ENCODE measurements at places on chromosomes 3 and 15.
A peak's percentile ranks its signal among the peaks of the same experiment; 100 is the strongest.

- no peak within 1 kb of the TSS for H3K27ac ChIP-seq
- no peaks in the 10 kb centered on the region for H3K27me3 ChIP-seq
- H3K4me3 ChIP-seq: peak within 1 kb of the TSS; percentile 55
- no peaks in the 10 kb centered on the region for H3K36me3 ChIP-seq
Measured at GRCh38 chr3:133038089-133038730, at the start of gene TMEM108. Gene TMEM108, plus strand, starts transcription at chr3:133038391.

DNA sequence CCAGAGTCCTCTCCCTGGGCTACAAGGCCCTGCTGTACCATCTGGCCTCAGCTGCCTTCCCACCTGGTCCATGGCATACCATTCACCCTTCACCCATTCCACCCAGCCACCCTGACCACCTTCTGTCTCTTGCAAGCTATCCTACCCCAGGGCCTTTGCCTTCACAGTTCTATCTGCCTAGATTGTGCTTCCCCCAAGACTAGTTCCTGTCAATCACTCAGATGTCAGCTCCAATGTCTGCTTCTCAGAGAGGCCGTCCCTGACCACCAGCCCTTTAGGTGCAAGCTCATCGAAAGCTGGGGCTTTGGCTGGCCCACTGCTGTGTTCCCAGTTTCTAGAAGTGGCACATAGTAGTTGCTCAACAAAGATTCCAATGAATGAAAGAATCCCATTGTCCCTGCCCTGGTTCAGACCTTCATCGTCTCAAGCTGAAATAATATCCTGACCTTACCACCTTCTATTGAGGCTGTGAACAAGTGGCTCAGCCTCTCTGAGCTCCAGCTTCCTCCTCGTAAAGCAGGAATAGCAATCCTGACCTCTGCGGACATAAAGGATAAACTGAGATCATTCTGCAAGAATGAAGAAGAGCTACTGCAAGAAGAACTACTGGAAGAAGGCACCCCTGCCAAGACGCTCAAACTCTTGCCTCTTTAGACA, 15.8 kb downstream of the EFCAB12 start:
- no peak overlapping the region for H3K27ac ChIP-seq
- H3K4me1 ChIP-seq: no peaks in the 10 kb centered on the region
- H3K36me3 ChIP-seq: no peaks in the 10 kb centered on the region
- DNase-seq: no peak
- H3K27me3 ChIP-seq: no peaks in the 10 kb centered on the region

GRCh38 chr3:140726066-140726465, 48.2 kb downstream of the TRIM42 start:
- no peaks in the 10 kb centered on the region for H3K27me3 ChIP-seq
- H3K36me3 ChIP-seq: no peaks in the 10 kb centered on the region
- H3K4me1 ChIP-seq: peaks cover 2% of the 10 kb centered on the region

DNA sequence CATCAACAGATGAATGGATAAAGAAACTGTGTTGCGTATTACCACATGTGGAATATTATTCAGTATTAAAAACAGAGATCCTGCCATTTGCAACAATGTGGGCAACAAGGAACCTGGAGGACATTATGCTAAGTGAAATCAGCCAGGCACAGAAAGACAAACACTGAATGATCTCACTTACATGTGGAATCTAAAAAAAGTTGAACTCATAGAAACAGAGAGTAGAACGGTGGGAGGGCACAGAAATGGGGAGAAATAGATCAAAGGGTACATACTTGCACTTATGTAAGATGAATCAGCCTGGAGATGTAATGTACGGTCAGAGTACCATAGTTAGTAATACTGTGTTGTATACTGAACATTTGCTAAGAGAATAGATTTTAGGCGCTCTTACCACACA, 29.8 kb upstream of the MUC13 start:
- no peak overlapping the region for H3K27ac ChIP-seq
- H3K36me3 ChIP-seq: no peaks in the 10 kb centered on the region
- no peak for DNase-seq
- no peaks in the 10 kb centered on the region for H3K27me3 ChIP-seq

GRCh38 chr15:31102374-31103342, 1.1 kb upstream of the TRPM1 start:
- H3K27me3 ChIP-seq: no peaks in the 10 kb centered on the region
- H3K4me3 ChIP-seq: no peak overlapping the region
- no peaks in the 10 kb centered on the region for H3K36me3 ChIP-seq
- peaks cover 10% of the 10 kb centered on the region for H3K4me1 ChIP-seq

GRCh38 chr15:66070220-66070934, 183.2 kb downstream of the MEGF11 start:
- no peak overlapping the region for H3K4me3 ChIP-seq
- H3K36me3 ChIP-seq: no peaks in the 10 kb centered on the region
- H3K27ac ChIP-seq: no peak overlapping the region
- DNase-seq: no peak
- no peaks in the 10 kb centered on the region for H3K27me3 ChIP-seq

GRCh38 chr3:15940641-15941040, 142.9 kb upstream of the ANKRD28 start:
- no peak for DNase-seq
- H3K4me1 ChIP-seq: no peaks in the 10 kb centered on the region
- no peak overlapping the region for H3K27ac ChIP-seq
- no peaks in the 10 kb centered on the region for H3K27me3 ChIP-seq
- H3K36me3 ChIP-seq: no peaks in the 10 kb centered on the region
- no peak overlapping the region for H3K4me3 ChIP-seq

DNA sequence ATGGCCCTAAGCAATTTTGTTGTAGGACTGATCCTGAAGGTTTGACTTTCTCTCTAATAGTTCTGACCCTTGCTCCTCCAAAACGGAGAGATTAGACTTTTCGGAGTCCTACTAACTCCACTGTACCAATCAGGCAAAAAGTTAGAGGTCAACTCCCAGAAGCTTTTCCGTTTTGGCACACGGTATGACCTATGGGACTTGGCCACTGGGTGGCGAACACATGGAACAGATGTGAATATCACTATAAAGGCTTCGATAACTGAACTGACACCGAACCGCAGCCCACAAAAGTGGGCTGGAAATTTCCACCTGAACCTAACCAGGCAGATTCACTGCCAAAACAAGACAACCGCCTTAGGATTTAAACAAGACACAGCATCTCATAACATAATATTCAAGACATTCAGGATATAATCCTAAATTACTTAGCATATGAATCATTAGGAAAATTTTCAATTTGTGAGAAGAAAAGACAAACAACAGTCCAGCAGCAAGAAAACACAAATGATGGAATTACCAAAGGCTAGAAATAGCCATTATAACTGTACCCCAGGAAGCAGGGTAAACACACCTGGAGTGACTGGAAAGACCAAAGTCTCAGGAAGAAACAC, 12.2 kb upstream of the TM2D3 start:
- no peak for DNase-seq
- no peak overlapping the region for H3K27ac ChIP-seq
- no peaks in the 10 kb centered on the region for H3K4me1 ChIP-seq
- H3K36me3 ChIP-seq: no peaks in the 10 kb centered on the region
- no peaks in the 10 kb centered on the region for H3K27me3 ChIP-seq

DNA sequence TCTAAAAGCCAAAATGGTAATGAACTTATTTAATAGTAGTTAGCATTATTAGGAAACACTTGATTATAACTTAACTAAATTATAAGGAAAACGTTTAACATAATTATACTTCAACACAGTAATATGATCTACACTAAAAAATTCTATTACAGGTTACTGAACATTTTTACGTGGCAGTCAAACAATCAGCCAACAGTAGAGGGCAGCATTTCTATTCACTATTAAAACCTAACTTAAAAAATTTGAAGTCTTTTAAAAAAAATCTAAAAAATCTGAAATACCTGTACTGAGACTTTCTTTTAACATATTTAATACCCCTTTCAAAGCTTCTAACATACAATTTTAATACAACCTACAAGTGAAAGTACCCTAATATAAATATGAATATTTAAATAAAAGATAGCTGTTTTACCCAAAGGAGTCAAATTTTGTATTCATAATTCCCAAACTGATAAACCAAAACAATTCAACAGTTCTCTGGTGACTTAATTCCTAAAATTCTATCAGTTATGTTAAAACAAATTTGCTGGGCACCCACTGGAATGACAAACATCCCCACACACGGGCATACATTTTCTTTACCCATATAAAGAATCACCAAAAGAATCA, 41.5 kb downstream of the DLG1 start:
- H3K4me3 ChIP-seq: no peak overlapping the region
- no peak for DNase-seq
- no peak overlapping the region for H3K27ac ChIP-seq
- H3K36me3 ChIP-seq: no peaks in the 10 kb centered on the region

DNA sequence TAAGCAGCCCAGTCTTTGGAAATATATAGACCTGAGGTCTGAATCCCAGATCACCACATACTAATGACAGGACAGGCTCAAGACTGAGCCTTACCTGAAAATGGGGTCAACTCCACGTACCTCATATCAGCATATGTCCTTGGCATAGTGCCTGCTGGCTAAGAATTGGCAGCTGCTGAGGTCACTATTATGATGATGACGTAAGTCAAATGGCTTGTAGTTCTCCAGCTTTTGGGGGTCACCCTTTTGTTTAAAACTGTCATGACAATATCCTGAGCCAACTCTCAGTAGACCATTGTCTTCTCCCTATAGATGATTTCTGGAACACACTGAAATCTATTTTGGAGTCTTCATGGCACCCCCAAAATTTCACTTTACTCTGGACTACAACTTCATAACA, 16.8 kb upstream of the CADPS start:
- no peak for DNase-seq
- no peak overlapping the region for H3K27ac ChIP-seq
- no peaks in the 10 kb centered on the region for H3K36me3 ChIP-seq

- H3K27me3 ChIP-seq: no peaks in the 10 kb centered on the region
- DNase-seq: no peak
- H3K27ac ChIP-seq: no peak overlapping the region
- H3K4me3 ChIP-seq: no peak overlapping the region
Measured at GRCh38 chr3:142602619-142603385, 6.6 kb downstream of the PLS1 start.

GRCh38 chr3:127089486-127090145, 103.3 kb upstream of the PRR23E start:
- DNase-seq: no peak
- no peaks in the 10 kb centered on the region for H3K4me1 ChIP-seq
- H3K4me3 ChIP-seq: no peak overlapping the region
- H3K27me3 ChIP-seq: no peaks in the 10 kb centered on the region
- H3K36me3 ChIP-seq: no peaks in the 10 kb centered on the region
- no peak overlapping the region for H3K27ac ChIP-seq

GRCh38 chr3:5006755-5007202, 27.5 kb downstream of the BHLHE40 start:
- H3K27ac ChIP-seq: no peak overlapping the region
- no peak for DNase-seq
- no peaks in the 10 kb centered on the region for H3K27me3 ChIP-seq
- H3K4me3 ChIP-seq: no peak overlapping the region
- peaks cover 21% of the 10 kb centered on the region for H3K4me1 ChIP-seq

- H3K27ac ChIP-seq: no peak overlapping the region
- no peaks in the 10 kb centered on the region for H3K36me3 ChIP-seq
- H3K4me3 ChIP-seq: no peak overlapping the region
- H3K27me3 ChIP-seq: no peaks in the 10 kb centered on the region
- H3K4me1 ChIP-seq: no peaks in the 10 kb centered on the region
- DNase-seq: no peak
Measured at GRCh38 chr3:191051037-191051436, 148.0 kb upstream of the OSTN start.

GRCh38 chr3:164912916-164913315, 165.4 kb downstream of the SI start:
- H3K36me3 ChIP-seq: no peaks in the 10 kb centered on the region
- no peak overlapping the region for H3K27ac ChIP-seq
- no peak overlapping the region for H3K4me3 ChIP-seq

GRCh38 chr15:65778269-65778668, 13.8 kb downstream of the DENND4A start:
- no peak overlapping the region for H3K4me3 ChIP-seq
- no peak for DNase-seq
- H3K27me3 ChIP-seq: no peaks in the 10 kb centered on the region
- H3K27ac ChIP-seq: no peak overlapping the region
- no peaks in the 10 kb centered on the region for H3K36me3 ChIP-seq
- H3K4me1 ChIP-seq: peaks cover 14% of the 10 kb centered on the region

Measured in vagina (tissue), 2 donors.